ENCODE measurements at places on chromosomes 1 and 21. TPM values are rescaled to one million over a fixed set of nuclear protein-coding genes. Genes with fewer than 3 reads are reported as not detected.

The GREM2 gene
- 2.0 TPM for total RNA-seq

The GBP6 gene
- 0.04 TPM for total RNA-seq

The CAPN9 gene
- total RNA-seq, result 0.35 TPM

The CNTN2 gene
- 0.93 TPM for total RNA-seq

GRCh38 chr1:100721526-100722207 is 2.1 kb downstream of the VCAM1 start:
- no peaks in the 10 kb centered on the region for H3K36me3 ChIP-seq
- H3K4me3 ChIP-seq, result peak overlapping the region; percentile 27
- no peaks in the 10 kb centered on the region for H3K27me3 ChIP-seq
- peak overlapping the region; percentile 66 for H3K27ac ChIP-seq

- H3K36me3 ChIP-seq, result no peaks in the 10 kb centered on the region
- H3K4me1 ChIP-seq, result no peaks in the 10 kb centered on the region
- H3K27me3 ChIP-seq, result no peaks in the 10 kb centered on the region
Observed at GRCh38 chr1:218827486-218827885, 346.2 kb upstream of the LYPLAL1 start.

GRCh38 chr1:244314921-244315559 is 136.7 kb downstream of the ADSS2 start:
- no peaks in the 10 kb centered on the region for H3K36me3 ChIP-seq
- no peak overlapping the region for H3K27ac ChIP-seq
- H3K4me3 ChIP-seq, result no peak overlapping the region
- no peaks in the 10 kb centered on the region for H3K27me3 ChIP-seq
- peaks cover 15% of the 10 kb centered on the region for H3K4me1 ChIP-seq

GRCh38 chr1:234713859-234714258 is 103.9 kb upstream of the IRF2BP2 start:
- DNase-seq, result no peak
- no peaks in the 10 kb centered on the region for H3K36me3 ChIP-seq
- H3K27ac ChIP-seq, result no peak overlapping the region
- H3K4me3 ChIP-seq, result no peak overlapping the region
- H3K4me1 ChIP-seq, result peaks cover 44% of the 10 kb centered on the region

GRCh38 chr1:237867380-237867888 is 23.3 kb downstream of the ZP4 start:
- DNase-seq, result no peak
- no peak overlapping the region for H3K27ac ChIP-seq
- H3K4me3 ChIP-seq, result no peak overlapping the region

- H3K4me3 ChIP-seq, result peak overlapping the region; percentile 86
- peak overlapping the region; percentile 100 for H3K27ac ChIP-seq
- peaks cover 4% of the 10 kb centered on the region for H3K36me3 ChIP-seq
- peaks cover 59% of the 10 kb centered on the region for H3K4me1 ChIP-seq
- peak; percentile 68 for DNase-seq
Observed at GRCh38 chr1:156750711-156751450, 594 bp downstream of the HDGF start.

DNA sequence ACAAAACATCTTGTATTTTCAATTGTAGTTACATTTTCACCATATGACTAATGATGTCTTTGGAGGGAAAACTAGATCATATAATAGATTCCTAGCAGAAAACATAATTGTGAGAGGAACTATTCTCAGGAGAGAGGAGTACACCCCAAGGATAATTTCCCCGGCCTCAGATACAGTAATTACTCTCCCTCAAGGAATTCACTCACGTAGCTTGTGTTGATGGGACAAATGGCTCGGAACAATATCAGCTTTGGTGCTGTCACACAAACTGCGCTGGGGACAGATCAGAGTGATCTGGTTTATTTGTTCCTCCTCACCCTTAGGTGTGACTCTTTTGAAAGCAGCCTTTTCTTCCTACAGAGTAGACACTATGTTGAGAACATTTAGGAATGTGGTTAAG is 11.2 kb downstream of the ABCG1 start:
- DNase-seq, result no peak
- peaks cover 59% of the 10 kb centered on the region for H3K4me1 ChIP-seq
- peak overlapping the region; percentile 66 for H3K27ac ChIP-seq
- no peak overlapping the region for H3K4me3 ChIP-seq

GRCh38 chr1:27666791-27667254 is 5.2 kb downstream of the IFI6 start:
- H3K27ac ChIP-seq, result no peak overlapping the region
- peaks cover 41% of the 10 kb centered on the region for H3K4me1 ChIP-seq
- no peaks in the 10 kb centered on the region for H3K27me3 ChIP-seq
- DNase-seq, result no peak

- no peak for DNase-seq
- H3K4me1 ChIP-seq, result peaks cover 8% of the 10 kb centered on the region
- H3K27ac ChIP-seq, result no peak overlapping the region
- peaks cover 53% of the 10 kb centered on the region for H3K36me3 ChIP-seq
Observed at GRCh38 chr1:45516465-45516864, 5.2 kb downstream of the PRDX1 start.

- no peak for DNase-seq
- no peaks in the 10 kb centered on the region for H3K36me3 ChIP-seq
- no peaks in the 10 kb centered on the region for H3K27me3 ChIP-seq
- H3K27ac ChIP-seq, result no peak overlapping the region
Observed at GRCh38 chr1:185695299-185695698, 38.9 kb upstream of the HMCN1 start.

Measured in muscle of leg (tissue), 16 donors.